ENCODE measurements at places on chromosomes 4 and X.
A peak's percentile ranks its signal among the peaks of the same experiment; 100 is the strongest.

DNA sequence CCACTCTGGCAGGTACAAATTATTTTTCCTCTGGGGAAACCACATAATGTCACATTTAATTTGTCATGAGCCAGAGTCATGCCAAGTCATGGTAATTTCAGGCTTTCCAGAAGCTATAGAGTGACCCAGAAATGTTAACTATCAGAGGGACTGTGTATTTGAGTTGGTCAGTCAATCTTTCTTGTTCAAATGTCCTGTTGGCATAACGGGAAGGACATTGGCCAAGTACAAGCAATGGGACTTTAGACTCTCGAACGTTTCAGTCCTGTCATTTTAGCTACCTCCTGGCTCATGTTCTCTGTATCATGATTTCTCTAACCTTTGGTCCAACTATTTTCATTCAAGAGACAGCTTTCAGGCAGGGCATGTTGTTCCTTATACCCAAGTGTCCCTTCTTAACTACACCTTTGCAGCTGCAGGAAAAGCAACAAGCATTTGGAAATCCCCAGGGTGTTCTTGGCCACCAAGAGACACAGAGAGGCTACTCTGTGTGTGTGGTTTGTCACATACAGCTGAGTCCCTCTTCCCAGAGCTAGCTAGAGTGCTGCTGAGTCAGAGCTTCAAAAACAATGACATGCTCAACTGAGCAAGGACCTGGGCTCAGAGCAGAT is 142.6 kb downstream of the EGF start:
- peak; percentile 39 for DNase-seq

GRCh38 chr4:8310306-8310705 is 40.8 kb downstream of the HTRA3 start:
- no peak for DNase-seq

- DNase-seq: no peak
These were observed 30.3 kb upstream of the TMSB15B start for GRCh38 chrX:103932133-103932532.

GRCh38 chr4:98642991-98643426 is 15.4 kb downstream of the TSPAN5 start:
- no peak for DNase-seq
